ENCODE measurements at places on chromosomes 7 and 10.

DNA sequence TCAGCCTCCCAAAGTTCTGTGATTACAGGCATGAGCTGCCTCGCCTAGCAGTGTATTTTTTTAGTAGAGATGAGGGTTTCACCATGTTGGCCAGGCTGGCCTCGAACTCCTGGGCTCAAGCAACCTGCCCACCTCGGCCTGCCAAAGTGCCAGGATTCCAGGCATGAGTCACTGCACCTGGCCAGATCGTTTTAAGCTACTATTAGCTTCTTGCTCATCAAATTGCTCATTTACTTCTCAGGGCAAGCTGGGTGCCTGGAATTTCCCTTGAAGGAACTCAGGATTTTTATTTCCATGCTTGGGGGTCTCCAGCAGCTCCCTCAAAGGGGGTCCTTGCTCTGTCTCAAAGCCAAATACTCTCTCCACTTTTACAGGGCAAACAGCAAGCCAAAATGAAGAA lies 798.0 kb upstream of the AUTS2 start:
- DNase-seq = no peak

DNA sequence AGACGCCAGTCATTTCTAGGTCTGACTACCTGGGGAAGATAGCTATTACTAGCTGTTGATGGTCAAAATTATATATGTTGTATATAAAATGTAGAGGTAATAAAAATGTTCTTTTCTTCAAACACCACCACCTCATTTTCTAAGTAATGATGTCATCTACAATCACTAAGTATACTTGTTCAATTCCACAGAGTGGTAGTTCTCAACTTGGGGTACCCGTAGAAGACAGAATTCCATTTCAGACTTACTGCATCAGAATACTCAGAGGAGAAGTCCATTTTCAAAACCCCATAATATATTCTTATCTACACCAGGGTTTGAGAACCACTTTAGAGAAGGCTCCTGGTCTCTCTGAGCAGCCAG lies 191.9 kb downstream of the PTN start:
- no peak for DNase-seq

DNA sequence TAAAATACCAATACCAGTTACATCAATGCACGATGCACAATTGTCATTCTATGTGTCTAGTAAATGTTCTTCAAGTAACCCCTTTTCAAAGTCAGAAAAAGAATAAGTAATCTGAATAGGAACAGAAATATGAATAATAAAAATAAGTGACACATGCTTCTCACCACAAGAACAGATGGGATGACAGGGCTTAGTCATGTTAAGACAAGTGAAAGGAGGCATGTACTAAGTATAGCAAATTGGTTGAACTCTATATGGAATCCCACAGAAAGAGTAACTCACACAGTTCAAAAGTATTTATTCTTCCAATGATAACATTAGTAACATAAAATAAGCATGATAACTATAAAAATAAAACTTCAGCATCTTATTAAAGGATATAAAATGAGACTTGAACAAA lies 100.9 kb upstream of the TAS2R16 start:
- DNase-seq = no peak

- DNase-seq = no peak
These were observed 2.9 kb downstream of the CAV2 start for GRCh38 chr7:116502201-116503096.

DNA sequence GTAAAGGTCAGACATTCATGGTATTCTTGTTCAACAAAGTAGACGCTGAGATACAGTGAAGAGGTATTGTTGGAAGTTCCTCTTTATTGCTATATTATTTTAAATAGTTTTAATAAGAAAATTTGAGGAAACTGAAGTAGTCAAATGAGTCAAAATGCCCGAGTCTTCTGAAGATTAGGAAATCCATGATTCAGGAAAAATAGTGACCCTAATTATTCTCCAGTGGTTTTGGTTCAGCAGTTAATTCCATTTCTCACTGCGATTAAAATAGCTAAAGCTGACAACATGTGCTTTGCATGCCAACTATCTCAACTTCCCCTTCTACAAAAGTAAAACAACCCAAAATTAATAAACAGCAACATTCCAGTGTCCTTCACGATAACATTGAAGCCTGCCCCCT lies 32.7 kb upstream of the PFKP start:
- no peak for DNase-seq

GRCh38 chr10:75469006-75469616 lies 37.7 kb downstream of the LRMDA start:
- no peak for DNase-seq

- DNase-seq = no peak
These were observed 225.9 kb downstream of the PAXIP1 start for GRCh38 chr7:154777023-154777422.

- DNase-seq = no peak
These were observed 60.6 kb upstream of the LAMB1 start for GRCh38 chr7:108063520-108063933.

DNA sequence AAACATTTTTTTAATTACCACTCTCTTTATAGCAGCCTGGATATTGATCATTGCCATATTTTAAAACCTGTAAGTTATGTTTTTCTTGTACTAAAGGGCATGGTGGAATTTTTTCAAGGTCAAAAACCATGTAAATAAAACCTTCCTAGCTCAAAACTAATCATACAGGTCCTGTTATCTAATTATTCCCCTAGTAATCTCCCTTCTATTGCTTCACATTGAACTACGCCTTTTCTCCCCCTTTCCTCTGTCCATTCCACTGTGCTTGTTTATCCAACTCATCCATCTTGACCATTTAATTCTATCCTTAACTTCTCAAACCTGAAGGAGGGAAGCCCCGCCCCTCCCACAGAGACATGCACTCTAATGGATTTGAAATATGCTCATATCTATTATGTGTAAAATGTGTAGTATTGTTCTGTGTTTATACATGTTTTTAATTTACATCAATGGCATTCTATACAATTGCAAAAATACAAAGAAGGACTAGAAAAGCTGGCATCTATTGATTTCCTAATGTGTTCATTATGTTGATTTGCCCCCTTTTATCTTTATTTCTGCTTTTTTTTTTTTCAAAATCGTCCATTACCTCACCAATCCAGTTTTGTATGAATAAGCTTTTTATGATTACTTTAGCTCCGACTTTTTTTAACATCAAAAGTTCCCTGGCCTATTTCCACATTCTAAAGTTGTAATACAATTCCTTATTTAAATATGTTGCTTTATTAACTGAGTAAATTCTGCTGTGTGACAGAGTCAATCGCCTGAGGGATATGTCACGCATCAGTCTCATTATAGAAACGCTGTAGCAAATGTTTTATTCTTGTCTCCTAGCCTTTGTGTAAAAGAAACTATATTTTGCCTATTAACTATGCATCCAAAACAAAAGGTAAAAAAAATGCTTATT lies 61.0 kb downstream of the MET start:
- no peak for DNase-seq

DNA sequence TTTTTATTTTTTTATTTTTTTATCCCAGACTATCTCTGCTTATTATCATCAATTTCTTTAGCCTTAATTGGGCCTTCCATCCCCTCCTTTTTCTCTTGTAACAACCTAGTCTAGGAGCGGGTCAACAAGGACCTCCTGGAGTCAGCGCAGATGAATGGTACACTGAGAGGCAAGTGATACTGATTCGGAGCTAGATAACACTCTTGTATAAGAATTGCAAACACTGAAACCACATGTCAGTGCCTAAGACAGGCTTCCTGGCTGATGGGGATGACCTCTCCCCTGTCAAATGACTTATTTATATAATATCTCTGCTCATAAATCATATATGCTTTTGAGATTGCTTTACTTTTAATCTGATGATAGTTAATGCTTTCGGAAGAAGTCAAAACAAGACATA lies 22.7 kb downstream of the BPGM start:
- no peak for DNase-seq

DNA sequence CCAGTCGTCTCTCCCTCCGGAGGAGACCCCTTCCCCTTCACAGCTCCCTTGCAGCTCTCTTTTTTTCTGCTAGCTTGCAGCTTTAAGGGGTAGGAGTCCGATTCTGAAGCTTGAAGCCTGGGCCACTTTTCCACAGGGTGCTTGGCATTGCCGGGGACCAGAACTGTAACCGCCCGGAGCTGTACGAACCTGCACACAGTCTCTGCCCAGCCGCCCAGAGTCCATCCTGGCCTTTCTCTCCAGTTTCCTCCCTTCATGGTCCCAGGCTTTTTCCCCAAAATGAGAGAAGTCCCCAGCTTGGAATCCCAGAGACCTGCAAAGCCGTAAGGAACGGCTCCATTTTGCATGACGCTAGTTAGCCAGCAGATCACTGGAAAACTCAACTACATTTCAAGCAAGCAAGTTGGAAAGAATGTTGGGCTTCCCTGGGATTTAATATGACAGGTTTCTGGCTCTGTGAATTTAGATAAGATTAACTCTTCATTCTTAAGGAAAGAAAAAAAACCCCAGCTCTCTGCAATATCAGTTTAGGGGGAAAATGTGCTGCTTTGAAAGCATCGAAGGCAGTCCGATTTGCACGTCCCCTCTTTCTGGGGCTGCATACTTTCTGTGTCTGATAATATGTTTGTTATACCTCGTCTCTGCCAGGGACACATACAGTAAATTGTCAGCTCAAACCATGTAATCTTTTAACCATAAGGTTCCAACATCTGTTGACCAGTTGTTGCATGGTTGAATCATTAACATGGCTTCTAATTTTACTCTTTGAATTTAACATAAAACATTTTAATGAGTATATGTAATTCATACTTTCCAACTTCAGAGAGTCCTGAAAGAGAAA lies 190.0 kb upstream of the LYZL2 start:
- DNase-seq = no peak

DNA sequence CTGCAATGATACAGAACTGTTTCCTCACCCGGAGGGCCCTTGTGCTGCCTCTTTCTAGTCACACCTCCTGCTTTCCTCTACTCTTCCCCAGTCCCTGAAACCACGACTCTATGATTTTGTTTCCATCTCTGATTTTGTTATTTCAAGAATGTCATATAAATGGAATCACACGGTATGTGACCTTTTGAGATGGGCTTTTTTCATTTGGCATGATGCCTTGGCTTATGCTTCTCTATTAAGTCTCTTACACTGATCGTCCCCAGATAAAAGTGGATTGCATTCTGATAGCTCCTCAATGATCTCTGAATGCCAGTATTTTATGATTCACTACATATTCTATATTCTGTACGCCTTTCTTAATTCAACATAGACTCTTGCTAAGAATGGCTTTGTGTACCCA lies 78.2 kb downstream of the GALNT11 start:
- DNase-seq = no peak

All from NCI-H2081 treated with DMSO at 0.1 percent for 48 hours (cell line).